Umbilical cord (tissue), 2 donors: ENCODE measurements at places on chromosomes 7 and 10. TPM values are rescaled to one million over a fixed set of nuclear protein-coding genes. Genes with fewer than 3 reads are reported as not detected.
A peak's percentile ranks its signal among the peaks of the same experiment; 100 is the strongest.

DNA sequence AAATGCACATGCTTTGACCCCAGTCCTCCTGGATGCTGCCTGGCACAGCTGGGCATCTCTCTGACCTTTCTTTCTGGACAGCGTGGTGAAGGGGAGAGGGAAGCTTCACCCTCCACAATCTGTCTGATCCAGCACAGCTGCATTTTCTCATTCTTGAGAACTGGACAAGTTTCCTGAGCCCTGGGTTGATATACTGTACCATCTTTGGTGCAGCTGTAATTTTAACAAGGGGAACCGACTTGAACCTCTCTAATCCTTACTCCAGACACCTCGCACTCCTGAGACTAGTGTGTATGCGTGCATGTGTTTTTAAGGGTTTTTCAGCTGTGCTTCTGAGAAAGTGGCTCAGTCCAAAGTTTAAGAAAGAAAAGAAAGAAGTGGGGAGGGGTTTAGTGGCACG lies 655.7 kb downstream of the INHBA start:
- peak; percentile 28 for DNase-seq

DNA sequence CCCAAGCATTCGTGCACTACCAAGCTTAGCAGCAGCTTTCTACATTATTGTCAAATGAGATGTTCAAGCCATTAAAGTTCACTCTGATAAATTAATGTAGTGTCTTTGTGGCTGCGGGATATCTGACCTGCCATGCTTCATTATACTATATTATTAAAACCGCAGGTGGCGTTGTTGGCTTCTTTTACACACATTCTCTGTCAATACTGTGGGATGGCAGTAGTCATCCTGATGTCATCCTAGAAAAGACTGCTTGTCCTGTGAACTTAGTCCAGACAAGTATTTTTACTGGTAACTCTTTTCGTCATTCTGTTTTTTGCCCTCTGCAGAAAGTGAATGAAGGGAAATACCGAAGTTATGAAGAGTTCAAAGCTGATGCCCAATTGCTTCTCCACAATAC lies 103.9 kb downstream of the ZMYND11 start:
- no peak for DNase-seq

GRCh38 chr7:96017877-96018276 lies 245.5 kb downstream of the DYNC1I1 start:
- no peak for DNase-seq

DNA sequence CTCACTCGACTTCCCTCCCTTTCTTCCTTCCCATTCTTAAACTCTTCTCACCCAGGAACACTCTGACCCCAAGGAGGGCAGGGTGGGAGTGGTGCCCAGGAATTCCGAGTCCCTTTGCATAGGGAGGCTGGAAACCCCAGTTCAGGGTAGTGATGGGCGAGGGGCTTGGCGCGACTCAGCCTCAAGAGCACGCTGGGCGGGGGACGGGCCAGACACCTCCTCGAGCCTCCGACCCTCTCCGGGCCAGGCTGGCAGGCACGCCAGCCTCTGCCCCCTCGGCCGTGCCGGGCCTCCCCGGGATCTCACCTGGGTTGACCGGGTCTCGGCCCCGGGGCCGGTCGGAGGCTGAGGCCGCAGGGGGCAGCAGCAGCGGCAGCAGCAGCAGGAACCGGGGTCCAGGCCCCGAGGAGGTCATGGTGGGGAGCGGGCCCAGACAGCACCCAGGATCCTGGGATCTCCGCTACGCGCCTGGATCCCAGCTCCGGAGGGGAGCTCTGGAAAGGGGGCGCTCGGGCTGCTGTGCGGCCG lies 457 bp downstream of the PLOD3 start:
- peak; percentile 29 for DNase-seq

- DNase-seq = no peak
Observed at GRCh38 chr10:118816471-118817168, 61.9 kb upstream of the CACUL1 start.

DNA sequence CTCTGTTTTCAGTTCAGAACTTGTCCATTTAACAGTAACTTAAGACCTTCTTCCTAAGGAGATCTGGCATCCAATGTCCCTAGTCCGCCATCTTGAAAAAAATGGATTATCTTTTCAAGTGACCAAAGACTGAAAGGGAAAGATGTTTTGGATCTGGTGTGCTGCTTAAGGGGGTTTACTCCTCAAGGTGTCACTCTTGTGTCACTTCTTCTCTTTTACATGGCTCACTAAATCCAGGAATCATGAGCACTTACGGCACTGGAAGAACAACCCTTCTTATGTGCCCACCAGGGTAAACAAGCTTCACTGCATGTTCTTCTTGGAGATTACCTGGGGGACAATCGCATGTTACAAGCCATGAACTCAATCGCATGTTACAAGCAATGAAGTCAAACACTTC lies 43.7 kb downstream of the ANXA8 start:
- DNase-seq = no peak

GRCh38 chr10:61628875-61629513 lies 33.7 kb upstream of the CABCOCO1 start:
- DNase-seq = peak; percentile 82

- DNase-seq = no peak
Observed at GRCh38 chr10:132322586-132323048, 9.4 kb upstream of the LRRC27 start.

DNA sequence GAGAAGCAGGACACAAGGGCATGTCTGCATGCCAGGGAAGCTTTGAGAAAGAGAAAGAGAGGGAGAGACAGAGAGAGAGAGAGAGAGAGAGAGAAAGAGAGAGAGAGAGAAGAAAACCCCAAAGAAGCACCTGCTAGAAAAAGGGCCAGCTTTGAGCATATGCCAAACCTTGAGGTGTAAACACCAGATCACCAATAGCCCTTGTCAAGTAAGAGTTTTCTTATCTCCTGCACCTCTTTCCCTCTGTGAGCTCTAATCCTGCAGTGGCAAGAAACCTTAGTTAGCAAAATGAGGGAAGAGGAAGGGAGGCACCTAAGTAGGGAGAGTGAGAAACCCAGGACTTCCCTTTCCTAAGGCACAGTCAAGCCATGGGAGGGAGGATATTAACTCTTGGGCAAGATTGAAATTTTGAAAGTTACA lies 11.3 kb upstream of the TRDMT1 start:
- no peak for DNase-seq

GRCh38 chr7:18287482-18287881 lies 208.1 kb upstream of the HDAC9 start:
- DNase-seq = no peak

GRCh38 chr10:6654571-6654970 lies 74.5 kb upstream of the PRKCQ start:
- no peak for DNase-seq

DNA sequence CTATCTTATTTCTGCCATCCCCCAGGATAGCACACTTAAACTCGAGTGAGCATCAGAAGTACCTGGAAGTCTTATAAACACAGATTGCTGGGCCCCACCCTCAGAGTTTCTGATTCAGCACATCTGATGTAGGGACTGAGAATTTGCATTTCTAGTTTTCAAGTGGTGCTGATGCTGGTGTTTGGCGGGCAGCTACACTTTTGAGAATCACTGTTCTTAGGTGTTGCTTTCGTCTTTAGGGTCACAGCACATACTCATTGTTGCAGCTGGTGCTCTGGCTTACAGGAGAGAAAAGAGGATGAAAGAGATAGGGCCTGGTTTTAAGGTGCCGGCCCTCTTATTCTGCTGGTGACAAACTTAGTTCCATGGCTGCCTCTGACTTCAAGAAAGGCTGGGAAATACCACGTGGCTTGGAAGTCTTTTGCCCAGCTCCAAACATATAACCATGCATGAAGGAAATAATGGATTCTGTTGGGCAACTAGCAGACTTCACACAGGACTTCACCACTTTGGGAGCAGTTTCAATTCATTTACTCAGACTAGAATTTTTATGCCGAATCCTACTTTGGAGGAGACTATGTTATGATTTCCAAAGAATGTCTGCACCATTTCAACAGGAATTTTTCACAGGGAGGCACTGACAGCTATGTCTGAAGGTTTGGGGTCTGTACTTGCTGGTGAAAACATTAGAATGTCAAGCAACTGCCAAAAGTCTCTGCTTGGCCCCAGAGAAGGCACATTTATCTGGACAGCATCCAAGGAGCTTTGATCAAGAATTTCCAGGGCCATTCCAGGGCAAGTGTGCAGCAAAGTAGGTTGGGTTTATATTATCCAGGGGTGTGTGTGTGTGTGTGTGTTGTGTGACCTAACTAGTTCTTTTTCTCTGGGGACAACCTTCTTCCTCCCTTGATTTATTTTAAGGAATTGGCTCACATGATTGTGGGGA lies 6.9 kb upstream of the MINDY4 start:
- peak; percentile 95 for DNase-seq

GRCh38 chr10:91210435-91210834 lies 10.0 kb upstream of the PCGF5 start:
- no peak for DNase-seq

DNA sequence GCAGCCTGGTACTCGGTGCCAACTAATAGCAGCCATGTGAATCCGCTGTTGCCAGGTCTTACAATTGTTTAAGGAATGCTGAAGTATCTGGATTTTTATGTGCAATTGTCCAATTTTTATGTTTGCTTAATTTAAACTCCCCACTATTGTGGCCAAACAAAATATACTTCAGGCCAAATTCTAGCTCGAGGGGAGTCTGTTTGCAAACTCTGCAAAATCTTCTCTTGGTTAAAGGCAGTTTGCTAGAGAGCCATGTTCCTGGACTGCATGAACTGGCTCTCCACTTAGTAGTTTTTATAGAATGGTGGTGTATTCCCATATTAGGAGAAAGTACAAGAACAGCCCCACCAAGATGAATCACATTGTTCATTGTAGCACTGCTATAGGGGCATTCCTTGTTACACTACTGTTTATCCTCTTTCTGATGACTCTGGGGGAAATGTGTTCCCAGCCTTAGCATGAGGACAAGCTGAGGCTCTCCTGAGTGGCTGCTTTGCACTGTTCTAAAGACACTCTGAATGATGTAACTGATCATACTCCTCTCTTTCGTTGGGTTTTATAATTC lies 178.0 kb upstream of the GLI3 start:
- DNase-seq = no peak

- no peak for DNase-seq
Observed at GRCh38 chr10:122290334-122290733, 19.2 kb downstream of the BTBD16 start.

DNA sequence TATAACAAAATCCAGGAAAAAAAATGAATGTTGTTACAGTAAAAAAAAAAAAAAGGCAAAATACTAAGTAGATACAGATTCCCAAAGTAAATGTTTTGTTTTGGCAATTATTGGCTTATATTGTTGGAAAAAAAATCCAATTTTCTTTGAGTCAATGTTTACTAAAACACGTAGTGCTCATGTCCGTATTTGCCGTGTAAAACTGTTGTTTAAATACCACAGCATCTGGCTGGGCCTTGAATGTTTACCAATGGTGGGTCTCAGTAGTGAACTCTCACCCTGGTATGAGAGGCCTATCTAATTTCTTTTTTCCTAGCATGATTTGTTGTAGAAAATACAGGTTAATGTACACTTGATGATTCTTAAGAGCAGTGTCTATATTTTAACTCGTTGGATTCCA lies 41.4 kb upstream of the SLC26A5 start:
- no peak for DNase-seq

- DNase-seq = no peak
Observed at GRCh38 chr7:129147731-129148130, 3.2 kb downstream of the TSPAN33 start.

DNA sequence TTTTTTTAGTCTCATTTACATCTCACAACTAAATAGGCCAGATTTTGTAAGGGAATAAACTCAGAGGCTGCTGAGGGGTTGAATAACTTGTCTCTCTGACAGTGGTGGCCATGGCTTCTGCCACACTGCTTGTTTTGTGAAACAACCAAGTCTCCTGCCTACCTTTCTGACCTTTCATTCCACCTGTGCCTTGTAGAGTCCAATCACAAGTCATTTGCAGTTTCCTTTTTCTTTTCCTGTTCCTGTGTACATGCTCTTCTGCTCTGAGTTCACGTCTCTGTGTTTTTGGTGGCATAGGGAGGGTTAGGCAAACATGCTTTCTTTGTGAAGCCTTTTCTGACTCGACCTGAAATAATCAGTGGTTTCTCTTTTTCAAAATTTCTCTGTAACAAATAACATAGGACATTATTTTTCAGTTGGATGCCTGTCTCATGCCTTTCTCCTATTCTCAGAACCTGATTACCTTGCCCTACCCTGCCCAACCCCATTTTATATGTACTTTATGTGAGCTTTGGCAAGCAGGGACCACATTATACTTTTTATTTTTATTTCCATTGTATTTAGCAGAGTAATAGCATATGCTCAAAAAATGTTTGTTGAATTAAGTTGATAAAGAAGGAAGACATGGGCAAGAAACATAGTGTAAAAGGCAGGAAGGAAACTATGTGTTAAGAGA lies 81.7 kb downstream of the HDAC9 start:
- no peak for DNase-seq

DNA sequence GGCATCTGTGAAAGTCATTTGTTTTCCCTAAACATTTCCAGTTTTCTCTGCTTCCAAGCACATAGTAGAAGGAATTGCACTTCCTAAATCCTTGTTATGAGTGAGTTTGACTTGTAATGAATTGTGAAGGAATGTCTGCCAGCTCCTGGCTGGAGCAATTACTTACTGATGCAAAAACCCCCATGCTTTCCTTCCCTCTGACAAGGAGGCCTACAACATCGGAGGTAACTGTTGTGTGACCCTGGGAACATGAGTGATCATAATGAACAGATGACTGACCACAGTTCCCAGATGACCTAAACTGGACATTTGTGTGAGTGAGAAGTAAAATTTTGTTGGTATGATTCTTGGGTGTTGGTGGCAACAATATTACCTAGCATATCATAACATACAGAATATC lies 21.4 kb upstream of the CPVL start:
- DNase-seq = no peak

DNA sequence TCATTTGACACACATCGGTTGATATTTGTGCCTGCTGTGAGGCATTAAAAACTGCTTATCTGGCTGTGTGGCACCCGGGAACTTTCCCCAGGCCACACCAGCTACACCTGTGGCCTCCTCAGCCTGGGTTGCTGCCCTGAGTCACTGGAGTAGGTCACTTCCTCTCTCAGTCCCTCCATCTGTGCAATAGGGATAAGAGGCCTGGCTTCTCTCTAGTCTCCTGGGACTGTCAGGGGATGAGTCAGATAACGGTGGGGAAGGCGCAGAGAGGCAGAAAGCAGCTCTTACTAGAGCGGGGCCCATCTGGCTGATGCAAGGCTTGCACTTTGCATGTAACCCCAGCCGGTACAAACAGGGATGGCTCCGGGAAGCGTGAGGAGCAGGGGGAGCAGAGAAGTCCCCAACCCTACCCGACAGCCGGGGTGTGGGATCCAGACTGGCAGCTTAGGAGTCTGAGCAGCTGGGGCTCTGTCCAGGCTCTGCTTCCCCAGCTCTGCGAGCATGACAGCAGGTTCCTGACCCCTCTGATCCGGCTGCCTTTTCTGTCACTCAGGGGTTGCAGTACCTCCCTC lies 34.0 kb downstream of the DNAJB12 start:
- DNase-seq = peak; percentile 97

Gene PLA2G12B
- 0.72 TPM for total RNA-seq

Gene SUN3
- not detected for total RNA-seq

Gene GJD4
- total RNA-seq = 0.48 TPM

Gene GIMAP5
- 10.1 TPM for total RNA-seq

Gene ZNF239
- 2.6 TPM for total RNA-seq

Gene PIK3CG
- 10.6 TPM for total RNA-seq

Gene GIMAP8
- 1.2 TPM for total RNA-seq

Gene GPR141
- 2.4 TPM for total RNA-seq

Gene SLC18A3
- not detected for total RNA-seq

Gene CALN1
- 1.2 TPM for total RNA-seq
